CD4-positive, CD25-positive, alpha-beta regulatory T cell (primary cell): ENCODE measurements at places on chromosomes 1 and 21. TPM values are rescaled to one million over a fixed set of nuclear protein-coding genes. Genes with fewer than 3 reads are reported as not detected.

The NPHP4 gene
- 13.2 TPM for total RNA-seq

DNA sequence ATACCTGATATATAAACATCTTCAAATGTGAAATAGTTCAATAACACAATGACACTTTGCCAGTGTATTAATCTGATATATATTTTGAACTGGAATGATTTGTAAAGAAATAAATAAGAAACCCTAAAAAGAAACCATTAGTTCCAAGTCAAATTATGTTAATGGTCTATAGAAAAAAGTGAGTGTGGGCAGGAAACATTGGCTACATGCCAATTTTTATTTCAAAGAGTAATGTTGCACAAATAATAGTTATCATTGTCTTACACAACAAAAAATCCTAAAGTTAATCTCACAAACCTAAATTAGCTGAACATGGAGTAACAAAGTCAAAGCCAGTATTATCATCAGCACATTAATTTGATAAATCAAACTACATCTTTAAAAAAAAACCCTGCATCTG is 37.9 kb upstream of the BATF3 start:
- H3K4me1 ChIP-seq, result no peaks in the 10 kb centered on the region
- peaks cover 16% of the 10 kb centered on the region for H3K36me3 ChIP-seq
- no peak for DNase-seq
- no peak overlapping the region for H3K4me3 ChIP-seq
- H3K27me3 ChIP-seq, result no peaks in the 10 kb centered on the region

The RIPK4 gene
- 0.52 TPM for total RNA-seq

The KLHDC9 gene
- not detected for total RNA-seq

- H3K4me1 ChIP-seq, result no peaks in the 10 kb centered on the region
- no peak overlapping the region for H3K27ac ChIP-seq
- H3K36me3 ChIP-seq, result peaks cover 31% of the 10 kb centered on the region
- H3K27me3 ChIP-seq, result no peaks in the 10 kb centered on the region
- DNase-seq, result no peak
- no peak overlapping the region for H3K4me3 ChIP-seq
These were observed 52.9 kb downstream of the KCNAB2 start for GRCh38 chr1:6098303-6099215.

The SLC35F3 gene
- total RNA-seq, result 0.35 TPM

DNA sequence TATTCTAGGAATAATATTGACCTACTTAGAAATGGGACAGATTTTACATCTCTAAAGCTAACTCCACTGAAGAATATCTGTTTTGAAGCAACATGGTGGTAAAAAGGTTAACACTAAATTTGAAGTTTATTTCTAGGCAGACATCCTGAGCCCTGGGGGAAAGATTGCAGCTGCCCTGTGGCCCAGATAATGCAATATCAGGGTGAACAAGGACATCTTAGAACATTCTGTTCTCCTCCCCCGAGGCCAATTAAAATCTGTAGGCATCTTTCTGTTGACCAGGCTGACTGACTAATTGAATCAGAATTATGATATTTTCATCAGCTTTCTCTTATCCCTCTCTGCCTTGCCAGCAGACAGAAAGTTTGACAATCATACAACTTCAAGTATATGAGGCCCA is 149.8 kb upstream of the DUSP10 start:
- no peak overlapping the region for H3K4me3 ChIP-seq
- peaks cover 3% of the 10 kb centered on the region for H3K27me3 ChIP-seq
- no peak overlapping the region for H3K27ac ChIP-seq
- no peak for DNase-seq

The SLAMF7 gene
- total RNA-seq, result 0.76 TPM
